ENCODE measurements at places on chromosomes 3 and 15.

GRCh38 chr3:106194726-106195125 is 325.9 kb upstream of the CBLB start:
- no peak for DNase-seq

GRCh38 chr3:23916152-23916885 is 471 bp downstream of the NKIRAS1 start:
- DNase-seq, result no peak

DNA sequence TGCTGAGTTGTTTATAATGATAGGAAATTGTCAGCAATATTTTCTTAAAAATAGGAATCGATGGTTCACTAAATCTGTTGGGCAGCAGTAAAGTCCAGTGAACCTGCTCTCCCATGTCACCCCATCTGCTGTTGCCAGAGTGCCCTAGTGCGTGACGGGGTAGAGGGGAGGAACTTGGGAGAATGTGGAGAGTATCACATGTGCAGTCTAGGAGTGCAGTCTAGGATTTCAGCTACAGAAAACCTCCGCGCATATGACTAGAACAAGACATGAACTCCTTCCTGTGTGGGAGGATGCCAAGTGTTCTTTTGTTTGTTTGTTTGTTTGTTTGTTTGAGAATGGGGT is 74.6 kb upstream of the ACAD9 start:
- DNase-seq, result no peak

GRCh38 chr3:59978979-59979378 is 929.2 kb upstream of the CFAP20DC start:
- no peak for DNase-seq

- DNase-seq, result no peak
These were observed 169.1 kb downstream of the VPS8 start for GRCh38 chr3:184981071-184981470.

DNA sequence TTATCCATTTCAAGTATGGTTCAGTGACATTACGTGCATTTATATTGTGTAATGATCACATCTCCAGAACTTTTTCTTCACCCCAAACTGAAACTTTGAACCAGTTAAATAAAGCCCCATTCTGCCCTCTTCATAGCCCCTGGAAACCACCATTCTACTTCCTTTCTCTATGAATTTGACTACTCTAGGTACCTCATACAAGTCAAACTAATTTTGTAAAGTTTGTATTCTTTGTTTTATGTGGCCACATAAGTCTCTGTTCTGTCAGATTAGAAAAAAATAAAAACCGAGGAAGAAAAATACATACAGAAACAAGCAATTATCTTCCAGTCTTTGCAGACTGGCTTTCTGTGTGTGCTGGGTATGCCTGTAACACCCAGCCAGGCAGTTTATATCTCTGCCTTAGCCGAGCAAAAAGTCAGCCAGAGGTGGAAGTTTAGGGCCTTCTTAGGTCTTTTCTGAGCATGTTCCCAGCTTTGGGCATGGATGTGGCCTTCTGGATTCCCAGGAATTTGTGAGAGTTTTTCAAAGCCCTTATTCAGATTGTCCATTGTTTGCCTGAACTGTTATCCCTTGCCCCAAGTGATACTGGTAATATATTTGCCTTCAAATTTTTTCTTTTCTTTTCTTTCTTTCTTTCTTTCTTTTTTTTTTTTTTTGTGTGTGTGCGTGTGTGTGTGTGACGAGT is 6.0 kb upstream of the GRAMD1C start:
- no peak for DNase-seq

- no peak for DNase-seq
These were observed 312.4 kb downstream of the RSL24D1 start for GRCh38 chr15:54884312-54884711.

GRCh38 chr3:151218136-151218535 is 15.1 kb upstream of the GPR171 start:
- DNase-seq, result no peak

DNA sequence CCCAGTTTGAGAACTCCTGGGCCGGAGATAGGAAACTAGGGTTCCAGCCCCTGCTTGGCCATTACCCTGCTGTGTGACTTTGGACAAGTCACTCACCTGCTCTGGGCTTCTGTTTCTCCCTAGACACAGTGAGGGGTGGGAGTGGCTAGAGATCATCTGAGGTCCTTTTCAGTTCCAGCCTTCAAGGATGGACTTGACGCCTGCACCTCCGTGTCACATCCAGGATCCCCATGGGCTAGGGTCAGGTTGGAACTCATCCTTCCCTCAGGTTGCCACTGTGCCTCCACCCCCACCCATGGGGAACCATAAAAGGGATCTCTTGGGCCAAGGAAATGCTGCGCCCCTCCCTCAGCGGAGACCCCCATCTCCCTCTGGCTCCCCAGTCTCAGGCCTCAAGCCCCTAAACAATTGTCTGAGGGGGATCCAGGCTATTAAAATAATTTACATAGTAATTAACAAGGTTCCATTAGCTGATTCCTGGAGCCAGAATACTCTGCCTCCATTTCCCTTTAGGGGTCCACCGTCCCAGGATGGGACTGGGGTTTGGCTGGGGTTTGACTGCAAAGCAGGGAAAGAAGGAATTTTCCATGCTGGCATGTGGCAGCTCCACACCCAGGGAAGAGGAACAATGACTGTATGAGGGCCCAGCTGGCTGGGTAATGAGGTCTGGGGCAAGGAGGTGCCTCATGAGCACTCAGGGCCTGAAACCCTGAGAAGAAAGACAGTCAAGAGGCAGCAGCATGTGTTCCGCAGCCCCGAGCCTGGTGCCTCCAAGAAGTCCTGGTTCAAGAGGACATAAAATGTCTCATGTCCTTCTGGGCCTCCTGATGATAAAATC is 177.7 kb downstream of the SMAD6 start:
- no peak for DNase-seq

GRCh38 chr3:48194446-48195071 is 6.3 kb upstream of the CDC25A start:
- no peak for DNase-seq

Data from stimulated activated CD8-positive, alpha-beta memory T cell treated with anti-CD3 and anti-CD28 coated beads, Interleukin-15, amount 100 ng/mL, for 1 hour (primary cell).